ENCODE measurements at places on chromosomes 11 and 22.

DNA sequence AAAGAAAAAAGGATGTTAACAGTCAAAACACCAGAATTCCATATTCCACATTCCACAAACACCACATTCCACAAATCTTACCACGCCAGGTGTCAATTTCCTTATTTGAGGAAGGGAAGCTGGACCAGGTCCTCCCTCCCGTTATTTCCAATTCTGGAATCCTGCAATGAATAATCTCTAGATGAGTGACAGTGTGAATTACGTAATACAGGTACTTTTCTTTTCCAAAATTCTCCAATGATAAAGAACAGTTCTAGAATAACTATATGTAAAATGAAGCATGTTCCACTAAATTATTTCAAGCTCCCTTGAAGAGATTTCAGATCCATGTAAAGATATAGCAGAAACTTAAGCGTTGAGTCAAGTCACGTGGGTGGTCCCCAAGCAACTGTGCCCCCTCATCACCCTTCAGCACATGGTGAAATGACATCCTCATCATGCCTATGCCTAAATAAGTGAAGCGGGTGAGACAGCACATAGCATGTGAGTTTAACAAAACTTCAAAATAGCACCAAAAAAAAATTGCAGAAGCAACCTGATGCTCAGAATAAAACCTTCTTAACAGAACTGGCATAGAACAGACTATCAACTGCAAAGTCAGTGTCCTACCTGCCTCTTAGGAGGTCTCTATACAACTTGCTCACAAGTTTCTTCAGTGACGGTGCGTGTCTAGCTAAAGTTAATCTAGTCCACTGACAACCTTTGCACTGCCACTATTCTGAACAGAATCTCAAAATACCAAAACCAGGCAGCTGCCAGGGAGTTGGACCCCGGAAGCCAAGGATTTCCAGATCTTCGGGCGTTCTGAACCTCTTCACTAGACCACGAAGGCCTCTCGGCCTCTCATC lies 876 bp downstream of the NFRKB start:
- DNase-seq, result no peak

DNA sequence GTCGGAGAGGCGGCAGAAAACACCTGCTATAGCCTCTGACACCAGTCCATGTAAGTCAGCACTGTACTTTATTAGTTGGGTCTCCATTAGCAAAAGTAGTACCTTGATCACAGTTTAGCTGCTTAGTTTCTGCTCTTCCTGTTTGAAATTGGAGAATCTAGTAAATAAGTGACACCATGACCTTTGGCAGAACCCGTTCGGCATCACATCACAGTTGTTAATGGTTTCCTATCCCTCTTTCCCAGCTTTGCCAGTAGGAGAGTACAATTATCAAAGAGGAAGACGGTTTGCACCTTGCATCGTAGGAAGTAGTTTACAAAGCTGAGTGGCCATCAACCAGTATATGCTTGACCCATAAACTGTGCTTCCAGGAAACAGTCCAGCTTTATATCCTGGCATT lies 101.8 kb downstream of the TRIM44 start:
- DNase-seq, result no peak

GRCh38 chr11:120950880-120951279 lies 73.0 kb upstream of the TBCEL start:
- no peak for DNase-seq

DNA sequence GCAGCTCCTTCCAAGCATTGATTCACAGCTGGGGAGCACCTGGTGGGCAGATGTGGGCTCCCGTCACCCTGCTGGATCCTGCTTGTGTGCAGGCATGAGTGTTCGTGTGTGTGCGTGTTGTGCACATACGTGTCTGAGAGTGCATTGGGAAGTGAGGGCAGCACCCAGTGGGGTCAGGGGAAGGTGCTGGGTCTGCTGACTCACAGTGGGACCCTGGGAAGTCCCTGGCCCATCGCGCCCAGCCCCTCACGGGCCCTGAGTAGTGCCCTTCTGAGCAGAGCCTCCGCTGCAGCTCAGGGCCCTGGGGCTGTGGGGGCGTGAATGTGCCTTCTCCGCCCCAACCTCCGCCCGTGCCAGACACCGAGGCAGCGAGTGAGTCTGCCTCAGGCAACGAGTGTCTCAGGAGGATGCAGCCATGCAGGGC lies 36.8 kb downstream of the WNT11 start:
- no peak for DNase-seq

DNA sequence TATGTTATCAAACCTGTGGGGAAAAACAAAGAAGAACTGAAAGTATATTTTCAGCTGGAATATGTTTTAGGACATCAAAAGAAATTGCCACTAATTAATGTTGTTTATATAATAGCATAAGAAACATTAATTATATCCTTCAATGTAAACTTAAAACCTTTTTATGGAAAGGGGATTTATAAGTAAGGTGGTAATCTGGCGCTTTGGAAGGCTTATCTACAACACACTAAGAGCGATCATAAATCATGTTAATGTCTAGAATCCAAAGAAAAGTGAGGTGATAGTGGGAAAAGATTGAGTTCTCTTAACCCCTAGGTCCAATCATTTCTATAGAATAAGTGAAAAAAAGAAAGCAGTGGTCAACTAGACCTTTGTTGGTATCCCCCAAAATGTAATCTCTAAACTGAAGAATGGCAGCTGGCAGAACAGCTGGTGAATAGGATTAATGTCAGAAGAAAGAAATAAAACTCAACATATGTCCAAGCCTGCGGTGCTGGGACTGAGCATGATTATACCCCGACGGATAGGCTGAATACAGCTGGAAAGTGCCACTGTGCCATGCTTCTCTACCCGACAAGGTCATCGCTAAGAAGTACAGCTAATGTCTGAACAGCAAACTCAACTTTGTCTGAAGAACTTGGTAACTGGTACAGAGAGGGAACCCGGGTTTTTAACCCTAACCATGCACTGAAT lies 64.0 kb downstream of the SOX6 start:
- no peak for DNase-seq

- no peak for DNase-seq
Measured at GRCh38 chr22:46774253-46774979, 12.0 kb downstream of the TBC1D22A start.

DNA sequence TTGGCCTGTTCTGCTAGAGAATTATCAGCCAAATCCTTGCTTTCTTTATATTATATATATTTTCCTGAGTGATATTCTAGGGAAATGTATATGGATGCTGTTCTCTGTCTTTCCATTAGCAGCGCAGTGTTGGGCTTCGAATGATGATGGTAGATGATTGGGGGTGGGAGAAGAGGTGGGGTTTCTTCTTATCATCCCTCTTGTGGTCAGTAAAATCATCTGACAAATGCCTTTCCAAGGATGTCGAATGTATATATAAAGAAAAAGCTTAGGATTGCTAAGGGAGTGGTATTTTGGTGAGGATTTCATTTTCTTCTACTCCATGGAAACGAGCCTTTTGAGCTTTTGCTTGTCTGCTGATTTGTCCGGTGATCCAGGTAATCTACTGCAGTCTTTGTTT lies 48.9 kb downstream of the ARHGEF12 start:
- no peak for DNase-seq

Data from NCI-H1930 (cell line).